ENCODE measurements at places on chromosomes 5 and 9.

GRCh38 chr9:86353655-86354010 is 577 bp downstream of the TUT7 start:
- DNase-seq, result no peak

DNA sequence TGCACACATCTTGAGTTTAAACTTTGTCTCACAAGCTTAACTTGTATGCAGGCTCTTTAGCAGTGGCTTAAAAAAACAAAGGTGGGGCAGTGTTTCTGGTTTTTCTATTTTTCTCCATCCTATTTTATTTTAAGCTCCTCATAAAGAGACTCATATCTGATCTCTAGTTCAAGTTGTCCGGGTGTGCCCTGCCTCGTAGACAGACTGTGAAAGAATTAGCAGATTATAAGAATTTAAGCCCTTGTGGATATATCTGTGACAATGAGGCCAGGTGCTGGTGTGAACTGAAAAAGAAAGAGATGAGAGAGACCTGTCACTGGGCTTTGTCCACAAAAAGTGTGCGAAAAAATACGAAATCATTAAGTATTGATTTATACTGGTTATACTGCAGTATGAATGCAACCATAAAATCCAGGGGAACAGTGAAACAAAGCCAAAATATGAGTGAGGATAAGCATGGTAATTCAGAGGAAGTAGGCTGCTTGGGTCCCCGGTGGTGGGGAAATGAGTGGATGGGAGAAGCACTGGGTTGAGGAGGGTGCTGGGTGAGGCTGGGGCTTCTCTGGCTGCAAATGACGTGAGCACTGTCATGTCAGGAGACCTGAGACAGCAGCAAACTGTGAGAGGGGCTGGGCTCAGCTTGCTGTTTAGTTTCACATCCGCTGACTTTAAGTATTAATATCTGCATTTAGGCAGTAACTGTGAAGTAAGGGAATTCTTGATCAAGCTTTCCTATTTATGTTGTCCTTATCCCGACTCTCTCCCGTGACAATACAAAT is 179.7 kb upstream of the ANKRD55 start:
- no peak for DNase-seq

DNA sequence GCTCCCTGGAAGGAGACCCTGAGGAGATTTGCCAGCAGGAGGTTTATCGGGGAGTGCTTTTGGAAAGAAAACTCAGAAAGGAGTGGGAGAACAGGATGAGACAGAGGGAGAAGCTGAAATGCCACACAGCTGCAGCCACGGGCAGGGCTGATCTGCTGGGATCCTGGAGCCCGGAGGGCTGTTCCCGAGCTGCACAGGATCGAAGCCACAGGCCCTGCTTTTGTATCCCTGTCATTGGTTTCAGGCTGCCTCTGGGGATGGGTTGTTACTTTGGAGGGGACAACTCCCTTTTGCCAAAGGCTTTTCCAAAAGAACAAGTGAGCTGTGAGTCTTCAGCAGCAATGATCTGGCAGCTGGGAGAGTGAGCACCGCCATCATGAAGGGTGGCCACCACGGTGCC is 152.5 kb upstream of the PTCH1 start:
- DNase-seq, result no peak

DNA sequence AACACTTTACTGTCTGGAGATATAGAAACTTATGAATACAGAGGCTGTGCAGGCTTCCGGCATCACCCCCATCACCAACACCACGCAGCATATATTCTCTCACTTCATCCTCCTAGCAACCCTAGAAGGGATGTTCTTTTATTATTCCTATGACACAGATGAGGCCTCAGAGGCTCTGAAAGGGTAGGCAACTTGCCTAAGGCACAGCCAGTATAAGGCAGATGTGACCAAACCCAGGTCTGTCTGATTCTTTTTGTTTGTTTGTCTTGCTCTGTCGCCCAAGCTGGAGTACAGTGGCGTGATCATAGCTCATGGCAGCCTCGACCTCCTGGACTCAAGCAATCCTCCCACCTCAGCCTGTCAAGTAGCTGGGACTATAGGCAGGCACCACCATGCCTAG is 22.8 kb upstream of the CORO2A start:
- no peak for DNase-seq

DNA sequence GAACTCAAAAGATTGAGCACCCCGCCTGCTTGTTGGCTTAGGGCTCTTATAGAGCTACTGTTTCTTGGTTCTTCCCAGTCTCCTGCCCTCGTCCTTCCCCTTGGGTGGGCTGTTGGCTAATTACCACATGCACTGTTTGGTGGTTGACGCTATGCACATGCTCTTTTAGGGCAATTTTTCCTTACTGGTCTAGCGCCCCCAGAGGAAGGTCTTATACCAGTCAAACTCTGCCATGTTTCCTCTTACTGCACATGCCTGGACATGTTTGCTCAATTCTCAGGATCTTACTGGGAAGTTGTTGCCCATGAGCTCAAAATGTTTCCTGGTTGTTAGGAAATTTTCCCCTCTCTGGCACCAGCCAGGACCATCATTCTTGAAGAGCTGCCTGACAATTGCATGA is 101.9 kb downstream of the SLC28A3 start:
- no peak for DNase-seq

GRCh38 chr5:149387081-149387631 is 8.1 kb upstream of the IL17B start:
- DNase-seq, result no peak

DNA sequence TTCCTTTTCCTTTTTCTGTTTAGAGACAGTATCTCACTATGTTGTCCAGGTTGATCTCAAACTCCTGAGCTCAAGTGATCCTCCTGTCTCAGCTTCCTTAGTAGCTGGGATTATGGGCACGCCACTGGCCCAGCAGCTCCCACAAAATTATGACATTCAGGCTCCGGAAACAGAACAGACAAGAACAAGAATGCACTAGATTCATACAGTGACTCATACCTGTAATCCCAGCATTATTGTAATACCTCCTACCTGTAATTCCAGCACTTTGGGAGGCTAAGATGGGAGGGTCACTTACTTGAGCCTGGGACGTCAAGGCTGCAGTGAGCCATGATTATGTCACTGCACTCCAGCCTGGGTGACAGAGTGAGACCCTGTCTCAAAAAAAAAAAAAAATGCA is 26.7 kb upstream of the B4GALT1 start:
- no peak for DNase-seq

GRCh38 chr5:172833372-172833685 is 722 bp upstream of the ERGIC1 start:
- no peak for DNase-seq

GRCh38 chr5:136432705-136433104 is 67.4 kb upstream of the TRPC7 start:
- no peak for DNase-seq

DNA sequence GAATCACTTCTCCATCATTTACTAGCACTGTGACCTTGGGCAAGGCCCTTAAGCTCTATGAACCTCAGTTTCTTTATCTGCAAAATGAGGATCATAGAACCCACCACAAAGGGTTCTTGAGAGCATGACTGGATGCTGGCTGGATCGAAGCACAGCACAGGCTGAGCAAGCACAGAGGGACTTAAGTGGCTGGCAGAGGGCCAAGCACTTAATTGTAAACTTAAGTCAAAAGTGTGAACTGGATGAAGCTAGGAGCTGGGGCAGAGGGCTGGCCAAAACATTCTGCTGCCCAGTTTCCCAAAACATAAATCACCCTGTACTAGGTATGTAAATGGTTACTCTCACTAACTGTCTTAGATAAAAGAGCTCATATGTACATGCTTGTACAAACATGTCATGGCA is 112.3 kb upstream of the WWC1 start:
- no peak for DNase-seq

DNA sequence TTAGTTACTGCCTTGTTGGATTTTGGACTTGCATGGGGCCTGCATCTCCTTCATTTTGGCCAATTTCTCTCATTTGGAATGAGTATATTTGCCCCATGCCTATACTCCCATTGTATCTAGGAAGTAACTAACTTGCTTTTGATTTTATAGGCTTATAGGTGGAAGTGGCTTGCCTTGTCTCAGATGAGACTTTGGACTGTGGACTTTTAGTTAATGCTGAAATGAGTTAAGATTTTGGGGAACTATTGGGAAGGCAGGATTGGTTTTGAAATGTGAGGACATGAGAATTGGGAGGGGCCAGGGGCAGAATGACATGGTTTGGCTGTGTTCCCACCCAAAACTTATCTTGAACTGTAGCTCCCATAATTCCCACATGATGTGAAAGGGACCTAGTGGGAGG is 42.5 kb upstream of the SMARCA2 start:
- DNase-seq, result no peak

DNA sequence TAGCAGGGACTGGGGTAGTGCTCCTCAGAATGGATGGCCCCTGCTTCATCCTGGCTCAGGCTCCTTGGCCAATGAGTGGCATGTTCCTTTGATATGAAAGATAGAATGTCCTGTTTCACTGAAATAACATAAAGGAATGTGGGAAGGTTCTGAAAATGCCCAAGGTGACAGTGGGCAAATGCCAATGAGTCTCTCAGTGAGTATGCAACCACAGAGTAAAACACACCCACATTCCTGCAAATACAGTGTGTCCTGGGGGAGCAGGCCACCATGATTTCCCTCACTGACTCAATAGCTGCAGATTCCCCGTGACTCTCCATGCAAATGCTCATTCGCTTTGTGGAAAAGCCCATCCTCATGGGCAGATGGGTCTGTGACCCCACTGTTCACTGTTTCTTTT is 36.4 kb downstream of the ZNF366 start:
- DNase-seq, result no peak

- DNase-seq, result no peak
Measured at GRCh38 chr5:56175488-56175887, 57.6 kb downstream of the ANKRD55 start.

DNA sequence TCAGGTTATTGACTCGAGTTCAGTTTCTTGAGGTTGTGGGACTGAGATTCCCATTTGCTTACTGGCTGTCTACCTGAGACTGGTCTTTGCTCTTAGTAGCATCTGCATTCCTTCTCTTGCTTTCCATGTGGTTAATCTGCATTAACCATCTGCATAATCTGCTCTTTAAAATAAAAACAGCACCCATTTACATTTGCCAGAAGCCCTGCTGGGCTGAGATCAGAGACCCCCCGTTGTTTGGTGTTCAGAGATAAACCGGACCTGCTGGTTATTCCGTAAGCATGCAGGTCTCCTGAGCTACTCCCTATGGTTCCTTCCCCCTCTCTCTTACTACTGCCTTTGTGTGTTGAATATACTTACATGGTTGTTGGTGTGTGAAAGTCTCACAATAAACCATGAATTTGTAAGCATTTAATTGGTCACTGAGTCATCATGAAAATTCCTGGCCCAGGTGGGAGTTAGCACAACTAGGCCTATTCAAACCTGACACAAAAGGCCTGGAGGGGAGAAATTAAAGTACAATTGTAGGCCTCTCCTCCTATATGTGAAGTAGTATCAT is 396.7 kb downstream of the MRPS30 start:
- DNase-seq, result no peak

- DNase-seq, result no peak
Measured at GRCh38 chr9:94068257-94068656, 16.0 kb upstream of the PTPDC1 start.

- DNase-seq, result no peak
Measured at GRCh38 chr9:98977813-98978212, 34.1 kb downstream of the COL15A1 start.

DNA sequence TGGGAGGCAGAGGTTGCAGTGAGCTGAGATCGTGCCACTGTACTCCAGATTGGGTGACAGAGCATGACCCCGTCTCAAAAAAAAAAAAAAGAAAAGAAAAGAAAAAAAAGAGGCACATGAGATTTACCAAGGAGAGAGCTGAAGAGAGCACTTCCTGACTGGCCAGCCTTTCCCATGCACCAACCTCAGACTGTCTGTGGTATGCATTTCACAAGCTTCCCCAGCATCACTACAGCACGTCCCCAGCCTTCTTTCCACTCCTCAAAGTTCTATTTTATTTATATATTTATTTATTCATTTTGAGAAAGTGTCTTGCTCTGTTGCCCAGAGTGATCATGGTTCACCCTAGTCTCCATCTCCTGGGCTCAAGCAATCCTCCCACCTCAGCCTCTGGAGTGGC is 13.6 kb upstream of the FUBP3 start:
- no peak for DNase-seq

- DNase-seq, result no peak
Measured at GRCh38 chr9:20508242-20508641, 114.1 kb downstream of the MLLT3 start.

DNA sequence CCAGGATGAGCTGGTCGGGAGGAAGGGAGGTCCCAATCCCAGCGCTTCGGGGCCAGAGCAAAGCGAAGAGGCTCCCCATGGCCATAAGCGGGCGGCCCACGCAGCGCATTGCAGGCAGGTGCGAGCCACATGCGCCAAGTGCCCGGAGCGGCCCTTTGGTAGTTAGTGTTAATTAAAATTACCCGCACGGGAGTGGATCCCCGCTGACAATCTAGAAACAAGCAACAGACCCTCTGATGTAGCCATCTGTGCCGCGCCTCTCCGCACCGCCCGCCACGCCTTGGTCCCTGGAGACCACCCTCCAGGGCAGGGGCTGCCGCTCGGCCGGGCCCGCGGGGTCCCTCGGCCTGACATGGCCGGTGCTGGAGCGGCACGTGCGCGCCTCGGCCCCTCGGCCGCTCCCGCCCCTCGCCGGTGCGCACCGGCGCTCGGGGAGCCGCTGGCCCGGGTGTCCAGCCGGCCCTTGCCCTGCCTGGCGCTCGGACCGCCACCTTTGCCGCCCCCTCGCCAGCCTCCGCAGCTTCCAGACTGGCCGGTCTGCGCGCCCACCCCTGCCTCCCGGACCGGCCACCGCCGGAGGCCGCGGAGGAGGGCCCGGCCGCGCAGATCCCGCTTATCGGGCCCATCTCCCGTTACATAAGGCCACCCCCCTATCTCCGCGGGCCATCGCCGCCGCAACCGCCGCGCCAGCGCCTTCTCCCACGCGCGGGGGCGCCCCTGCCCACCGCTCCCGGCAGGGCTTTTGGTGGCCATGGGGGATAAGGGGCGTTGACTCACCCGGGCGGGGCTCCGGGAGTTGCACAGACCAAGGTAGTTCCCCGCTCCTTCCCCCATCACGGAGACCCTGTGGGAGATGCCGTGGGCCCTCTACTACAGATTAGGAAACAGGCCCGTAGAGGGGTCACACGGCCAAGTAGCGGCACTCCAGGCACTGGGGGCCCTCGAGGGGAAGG is 1.9 kb upstream of the IL13 start:
- no peak for DNase-seq

DNA sequence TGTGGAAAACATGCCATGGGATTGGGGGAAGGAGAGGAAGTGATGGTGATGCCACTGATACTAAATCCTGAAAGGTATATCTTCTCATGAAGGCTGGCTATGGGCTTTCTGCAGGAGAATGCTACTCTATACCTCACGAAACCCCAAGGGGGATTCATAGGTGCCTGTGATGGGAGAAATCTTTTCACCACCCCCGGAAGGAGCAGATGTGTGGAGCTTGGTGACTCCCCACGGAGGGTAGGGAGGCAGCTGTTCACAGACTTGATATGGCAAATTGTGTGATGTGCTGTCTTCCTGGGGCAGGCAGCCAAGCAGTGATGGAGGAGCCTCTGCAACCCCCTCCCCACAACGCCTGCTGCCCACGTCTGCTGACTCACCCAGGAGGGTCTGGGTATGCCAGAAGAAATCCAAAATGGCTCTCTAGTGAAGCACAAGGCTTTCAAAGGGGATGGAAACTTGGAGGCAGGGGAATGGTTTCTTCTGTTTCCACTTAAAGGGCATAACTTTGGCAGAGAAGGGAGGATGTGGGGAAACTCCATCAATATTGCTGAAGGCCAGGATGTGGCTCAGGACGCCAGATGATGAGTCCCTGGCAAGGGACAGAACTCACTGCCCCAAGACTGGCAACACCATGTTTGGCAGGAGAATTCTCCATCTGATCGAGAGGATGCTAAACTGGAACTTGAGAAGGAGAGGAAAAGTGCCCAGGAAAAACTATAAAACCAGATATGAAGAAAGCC is 188.3 kb downstream of the GABBR2 start:
- no peak for DNase-seq
